ENCODE measurements at places on chromosomes 6 and 20.

GRCh38 chr6:119523556-119523955 lies 174.0 kb upstream of the MAN1A1 start:
- no peak for DNase-seq

GRCh38 chr6:136696238-136696637 lies 96.0 kb downstream of the MAP3K5 start:
- DNase-seq: no peak

- peak; percentile 70 for DNase-seq
Observed at GRCh38 chr6:29926413-29927274, 15.7 kb upstream of the HLA-A start.

GRCh38 chr6:79042799-79043126 lies 35.3 kb downstream of the PHIP start:
- DNase-seq: no peak

DNA sequence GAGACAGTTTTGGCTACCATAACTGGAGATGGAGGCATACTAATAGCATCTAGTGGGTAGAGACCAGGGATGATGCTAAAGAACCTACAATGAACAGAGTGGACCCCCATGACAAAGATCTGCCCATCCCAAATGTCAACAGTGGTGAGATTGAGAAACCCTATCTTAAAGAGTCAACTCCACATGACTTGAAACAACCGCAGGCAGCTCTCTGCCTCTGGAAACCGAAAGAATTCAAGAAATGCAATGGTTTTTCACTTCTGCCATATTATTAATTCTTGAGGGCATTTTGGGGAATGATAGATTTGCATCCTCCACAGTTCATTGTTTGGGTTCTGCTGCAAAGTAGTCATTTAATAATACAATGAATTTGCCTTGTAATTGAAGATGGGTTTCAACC lies 463.4 kb downstream of the MAFB start:
- DNase-seq: no peak

- DNase-seq: peak; percentile 65
Observed at GRCh38 chr6:36247693-36248092, 22.2 kb upstream of the PNPLA1 start.

- DNase-seq: peak; percentile 30
Observed at GRCh38 chr20:5357946-5358345, 41.2 kb upstream of the PROKR2 start.

DNA sequence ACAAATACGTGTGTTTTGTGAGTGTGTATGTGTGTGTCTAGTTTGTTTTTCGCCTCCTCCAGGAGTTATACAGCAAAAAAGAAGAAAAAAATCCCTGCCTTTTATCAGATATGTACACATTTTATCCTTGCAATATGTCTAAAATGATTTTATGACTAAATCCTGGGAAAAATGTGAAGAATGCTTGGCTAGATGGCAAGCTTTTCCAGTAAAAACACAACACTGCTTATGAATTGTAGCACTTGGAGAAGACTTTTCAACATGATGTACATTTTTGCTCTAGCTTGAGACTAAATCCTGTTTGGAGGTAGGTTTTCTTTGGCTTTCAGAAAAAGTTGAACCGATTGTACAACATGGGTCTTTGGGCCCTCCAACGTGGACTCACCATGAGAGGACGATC lies 160.2 kb downstream of the GMPR start:
- peak; percentile 84 for DNase-seq

DNA sequence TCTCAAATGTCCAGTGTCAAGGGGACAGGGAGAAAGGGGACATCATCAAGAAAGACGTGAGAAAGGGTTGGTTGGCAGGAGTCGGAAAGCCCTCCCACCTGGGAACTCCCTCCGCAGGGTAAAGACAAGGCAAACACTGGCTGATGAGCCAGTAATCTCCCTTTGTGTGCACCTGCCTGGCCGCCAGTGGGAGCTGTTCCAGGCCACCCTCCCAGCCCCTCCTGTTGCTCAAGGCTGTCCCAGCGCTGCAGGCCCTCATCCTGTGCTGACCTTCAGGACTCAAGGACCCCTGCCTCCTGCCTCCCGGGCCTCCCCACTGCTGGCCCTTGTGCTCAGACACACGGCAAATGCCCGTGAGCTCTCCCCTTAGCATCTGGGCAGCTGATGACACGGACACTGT lies 7.4 kb downstream of the FRMD1 start:
- DNase-seq: no peak

- DNase-seq: no peak
Observed at GRCh38 chr20:35240811-35241293, 14.4 kb downstream of the MMP24 start.

- peak; percentile 20 for DNase-seq
Observed at GRCh38 chr6:107959392-107959791, 1.4 kb upstream of the SEC63 start.

GRCh38 chr6:170067181-170067641 lies 223.7 kb downstream of the DLL1 start:
- DNase-seq: peak; percentile 35

DNA sequence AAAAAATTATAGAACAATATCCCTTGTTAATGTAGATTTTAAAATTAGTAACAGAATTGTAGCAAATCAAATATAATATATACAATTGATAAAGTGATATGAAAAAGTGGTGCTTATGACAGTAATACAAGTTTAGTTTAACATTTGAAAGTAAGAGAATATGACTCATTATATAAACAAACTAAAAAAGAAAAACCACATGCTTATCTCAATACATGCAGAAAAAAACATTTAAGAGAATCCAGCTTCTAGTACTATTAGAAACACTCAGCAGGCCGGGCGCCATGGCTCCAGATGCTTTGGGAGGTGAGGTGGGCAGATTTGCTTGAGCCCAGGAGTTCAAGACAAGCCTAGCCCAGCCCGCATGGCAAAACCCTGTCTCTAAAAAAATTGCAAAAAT lies 60.7 kb upstream of the LAMA2 start:
- DNase-seq: no peak

- DNase-seq: no peak
Observed at GRCh38 chr6:169803816-169804340, 52.5 kb downstream of the ERMARD start.

GRCh38 chr20:63500151-63500901 lies 1.4 kb upstream of the EEF1A2 start:
- DNase-seq: no peak

GRCh38 chr20:1801929-1802306 lies 93.3 kb upstream of the SIRPA start:
- no peak for DNase-seq

DNA sequence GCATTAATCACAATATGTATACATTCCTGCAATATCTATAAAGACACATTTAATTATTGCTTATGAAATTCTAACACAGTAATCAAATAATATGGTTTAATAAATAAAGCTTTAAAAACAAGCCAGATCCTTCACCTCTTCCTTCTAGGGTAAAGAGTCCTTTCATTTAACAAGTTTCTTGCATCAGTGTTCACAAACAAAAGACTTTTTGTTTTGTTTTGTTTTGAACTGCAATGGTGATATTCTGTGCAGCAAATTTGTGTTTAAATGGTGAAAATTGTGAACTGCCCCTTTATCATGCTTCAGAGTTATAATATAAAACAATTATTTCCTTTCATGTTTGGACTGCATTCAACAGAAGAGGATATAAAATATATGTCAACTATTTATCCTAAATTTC lies 177.3 kb downstream of the EPHA7 start:
- no peak for DNase-seq

- DNase-seq: no peak
Observed at GRCh38 chr6:83893024-83893423, 33.5 kb downstream of the CYB5R4 start.

Measured in muscle of leg (tissue), 16 donors.